Tongue (tissue), 3 donors: ENCODE measurements at places on chromosomes 11 and 22. TPM values are rescaled to one million over a fixed set of nuclear protein-coding genes. Genes with fewer than 3 reads are reported as not detected.

DNA sequence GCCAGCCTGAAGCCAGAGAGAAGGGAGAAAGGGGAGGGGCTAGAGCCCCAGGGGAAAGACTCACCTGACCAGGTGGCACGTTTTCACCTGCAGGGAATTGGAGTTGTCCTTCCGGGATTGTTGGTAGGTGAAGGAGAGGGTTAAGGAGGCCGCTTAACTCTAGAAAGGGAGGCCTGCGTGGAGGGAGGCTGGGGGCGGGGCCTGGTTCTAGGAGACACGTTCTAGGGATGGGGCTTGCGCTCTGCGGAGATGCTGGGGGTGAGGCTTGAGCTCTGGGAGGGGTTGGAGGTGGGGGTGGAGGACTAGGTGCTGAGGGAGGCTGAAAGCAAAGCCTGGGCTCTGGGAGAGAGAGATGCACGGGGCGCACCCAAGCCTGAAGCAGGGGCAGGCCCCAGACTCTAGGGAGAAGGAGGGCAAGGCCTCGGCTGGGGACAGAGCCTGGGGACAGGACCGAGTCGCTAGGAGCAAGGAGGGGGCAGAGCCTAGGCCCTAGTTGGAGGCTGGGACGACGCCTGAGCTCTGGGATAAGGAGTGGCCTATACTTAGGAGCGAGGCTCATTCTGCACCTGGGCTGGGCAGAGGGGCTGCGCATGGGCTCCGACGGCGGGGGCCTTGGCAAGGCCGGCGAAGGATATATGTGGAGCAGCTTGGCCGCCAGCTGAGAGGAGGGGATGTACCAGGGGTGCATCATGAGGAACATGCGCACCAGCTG, 2.4 kb downstream of the RASGRP2 start:
- DNase-seq: no peak

DNA sequence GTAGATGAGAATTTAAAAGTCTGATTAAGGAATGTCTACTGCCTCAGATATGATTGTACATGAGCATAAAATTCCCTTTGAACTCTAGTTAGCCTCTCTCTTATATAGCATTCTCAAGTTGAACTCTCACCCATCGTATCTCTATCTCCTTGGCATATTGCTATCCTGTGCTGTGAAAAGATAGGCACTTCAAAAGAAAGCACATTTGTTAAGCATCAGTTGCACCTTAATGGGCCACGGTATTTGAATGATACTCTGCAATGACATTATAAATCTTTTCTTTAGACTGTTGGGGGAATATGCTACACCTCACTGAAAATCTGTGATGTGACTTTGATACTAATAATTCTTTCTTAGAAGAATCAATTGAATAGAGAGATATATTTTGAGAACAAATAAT, 570.7 kb downstream of the JRKL start:
- DNase-seq: no peak

DNA sequence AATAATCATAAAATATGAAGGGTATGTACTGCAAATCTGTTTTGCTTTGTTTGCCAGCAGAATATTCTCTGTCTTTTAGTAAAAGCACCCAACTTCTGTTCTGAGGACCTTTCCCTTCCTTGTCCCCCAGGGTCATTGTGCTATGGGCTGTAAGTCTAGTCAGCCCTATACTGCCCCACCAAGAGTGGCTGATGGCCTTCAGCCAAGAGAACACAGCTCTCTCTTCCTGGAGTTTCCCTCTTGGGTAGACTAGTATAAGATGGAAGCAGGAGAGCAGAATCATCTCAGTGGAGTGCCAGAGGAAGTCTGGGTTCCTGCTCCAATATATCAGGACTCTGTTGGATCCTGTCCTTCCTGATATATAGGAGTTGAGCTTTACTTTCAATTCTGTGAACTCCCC, 29.0 kb downstream of the MMP13 start:
- DNase-seq: no peak

- DNase-seq: no peak
These were observed 21.8 kb upstream of the SMIM35 start for GRCh38 chr11:118108513-118108912.

FXYD6 gene
- 78.6 TPM for total RNA-seq

KCNK7 gene
- 4.2 TPM for total RNA-seq

DNA sequence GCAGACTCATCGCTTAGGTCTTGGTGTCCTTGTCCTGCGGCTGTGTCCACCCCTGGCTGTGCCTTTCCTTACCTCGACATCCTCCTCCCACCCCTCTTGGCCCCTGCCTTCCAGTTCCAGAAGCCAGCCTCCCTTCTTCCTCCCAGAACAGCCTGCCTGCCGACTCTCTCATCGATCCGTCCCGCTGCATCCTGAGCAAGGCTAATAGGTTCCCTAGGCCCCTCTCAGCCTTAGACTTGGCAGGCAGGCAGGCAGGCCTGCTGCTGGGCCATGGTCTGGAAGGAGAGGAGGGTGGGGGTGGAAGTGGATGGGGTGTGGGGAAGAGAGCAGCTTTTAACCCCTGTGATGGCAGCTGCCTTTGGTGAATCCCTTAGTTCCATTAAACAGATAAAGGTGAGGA, 196.7 kb upstream of the TBCEL start:
- peak; percentile 14 for DNase-seq

- no peak for DNase-seq
These were observed 61.8 kb downstream of the ANO1 start for GRCh38 chr11:70139785-70140410.

DNA sequence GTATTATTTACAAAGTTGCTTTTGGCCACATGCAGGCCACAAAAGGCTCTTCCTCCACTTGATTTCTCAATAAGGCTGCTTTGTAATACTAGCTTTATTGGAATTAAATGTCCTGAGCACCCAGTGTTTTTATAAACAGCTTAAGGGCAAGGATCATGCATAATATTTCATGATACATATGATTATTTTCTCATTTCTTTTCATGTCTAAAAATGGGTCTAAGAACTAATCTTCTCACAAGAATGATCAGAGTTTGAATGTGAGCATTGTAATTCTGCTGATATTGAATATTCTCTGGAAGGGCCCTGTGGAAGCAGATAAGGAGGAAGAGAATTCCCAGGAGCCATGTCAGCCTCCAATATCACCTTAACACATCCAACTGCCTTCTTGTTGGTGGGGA, at the start of gene OR52K2:
Gene OR52K2 (plus strand): TSS at position 301 of the 400 bp plus-strand sequence. CDS start 45 bp downstream, at position 346.
- DNase-seq: no peak

DNA sequence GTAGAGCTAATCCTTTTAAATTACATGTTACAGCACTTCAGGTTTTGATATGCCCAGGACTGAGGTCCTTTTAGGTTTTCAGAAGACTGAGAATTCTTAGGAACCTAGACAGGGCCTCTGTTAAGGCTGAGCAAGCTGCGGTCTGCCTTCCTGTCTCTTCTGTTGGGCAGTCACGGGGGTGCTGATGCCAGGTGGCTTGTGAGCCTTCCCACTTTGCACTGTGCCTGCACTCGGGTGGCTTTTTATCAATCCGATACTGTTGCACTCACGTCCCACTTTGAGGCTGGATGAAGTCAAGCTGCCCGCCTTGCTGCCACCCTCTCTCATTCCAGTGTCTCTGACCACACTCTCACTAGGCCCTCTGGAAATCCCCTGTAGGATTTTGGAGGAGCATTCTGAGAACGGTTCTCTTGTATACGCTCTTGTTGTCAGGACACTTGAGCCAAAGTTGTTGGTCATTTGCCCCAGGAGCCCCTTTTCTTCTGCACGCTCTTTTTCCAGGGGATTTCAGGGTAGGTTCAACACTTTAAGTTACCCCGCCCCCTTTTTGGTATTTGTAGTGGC, 141.8 kb downstream of the TEAD1 start:
- DNase-seq: no peak

DNA sequence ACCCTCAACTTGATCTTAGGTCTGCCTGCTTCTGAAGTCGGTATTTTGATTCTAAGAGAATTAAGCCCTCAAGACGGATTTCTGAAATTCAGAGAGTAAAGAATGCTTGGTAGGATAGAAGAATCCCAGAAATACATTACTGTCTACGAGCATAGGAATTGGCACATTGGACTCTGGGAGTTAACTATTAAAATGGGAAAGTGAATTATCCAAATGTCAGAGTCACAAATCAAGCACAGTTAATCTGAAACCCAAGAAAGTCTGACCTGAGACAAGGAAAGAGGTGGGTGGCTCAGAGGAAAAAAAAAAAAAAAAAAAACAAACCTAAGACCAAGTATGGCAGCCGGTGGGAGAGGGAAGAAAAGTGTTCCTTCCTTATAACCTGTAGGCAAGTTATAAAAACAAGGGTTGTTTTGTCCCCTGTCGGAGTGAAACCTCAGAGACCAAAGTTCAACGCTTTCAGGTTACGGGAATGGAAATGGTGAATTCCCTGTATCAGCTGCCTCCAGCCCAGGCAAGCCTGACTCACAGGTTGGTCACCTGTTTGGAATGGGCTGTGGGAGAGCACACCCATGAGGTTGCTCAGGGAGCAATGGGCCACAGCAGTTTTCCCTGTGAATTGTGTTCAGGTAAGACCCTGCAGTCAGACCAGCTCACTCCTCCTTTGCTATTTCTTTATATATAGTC, 139.0 kb downstream of the ETS1 start:
- DNase-seq: no peak

SLC22A6 gene
- total RNA-seq: not detected

DNA sequence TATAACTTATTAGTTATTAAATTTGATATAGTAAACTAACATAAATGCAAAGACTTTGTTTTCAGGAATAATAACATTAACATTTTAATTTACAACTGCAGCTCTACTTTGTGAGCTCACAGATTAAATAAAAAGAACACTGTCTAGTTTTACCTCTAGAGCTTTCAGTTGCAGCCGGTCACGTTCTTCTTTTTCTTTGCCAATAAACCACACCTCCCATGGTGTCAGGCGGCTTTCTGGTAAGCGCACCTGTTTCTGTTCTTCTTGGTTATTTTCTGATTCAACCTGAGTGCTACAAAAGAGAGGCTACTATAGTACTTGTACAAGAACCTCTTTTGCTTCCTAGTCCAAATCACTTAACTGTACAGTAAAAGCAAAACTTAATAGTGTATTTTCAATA, 5.8 kb downstream of the CCDC34 start:
- peak; percentile 71 for DNase-seq

COPB1 gene
- total RNA-seq: 173 TPM

DNA sequence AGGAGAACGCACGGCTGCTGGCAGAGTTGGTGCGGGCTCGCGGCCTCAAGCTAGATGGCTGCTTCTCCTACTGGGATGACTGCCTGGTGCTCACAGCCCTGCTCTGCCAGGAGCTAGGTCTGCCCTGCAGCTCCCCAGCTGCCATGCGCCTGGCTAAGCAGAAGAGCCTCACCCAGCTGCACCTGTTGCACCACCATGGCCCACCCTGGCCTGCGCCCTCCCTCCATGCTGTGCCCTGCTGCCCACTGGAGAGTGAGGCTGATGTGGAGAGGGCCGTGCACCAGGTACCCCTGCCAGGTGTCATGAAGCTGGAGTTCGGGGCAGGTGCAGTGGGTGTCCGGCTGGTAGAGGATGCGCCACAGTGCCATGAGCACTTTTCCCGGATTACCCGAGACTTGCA, 4.8 kb upstream of the RPS6KB2 start:
- no peak for DNase-seq

GRCh38 chr11:27392278-27393114, 29.5 kb upstream of the CCDC34 start:
- DNase-seq: peak; percentile 18

DNA sequence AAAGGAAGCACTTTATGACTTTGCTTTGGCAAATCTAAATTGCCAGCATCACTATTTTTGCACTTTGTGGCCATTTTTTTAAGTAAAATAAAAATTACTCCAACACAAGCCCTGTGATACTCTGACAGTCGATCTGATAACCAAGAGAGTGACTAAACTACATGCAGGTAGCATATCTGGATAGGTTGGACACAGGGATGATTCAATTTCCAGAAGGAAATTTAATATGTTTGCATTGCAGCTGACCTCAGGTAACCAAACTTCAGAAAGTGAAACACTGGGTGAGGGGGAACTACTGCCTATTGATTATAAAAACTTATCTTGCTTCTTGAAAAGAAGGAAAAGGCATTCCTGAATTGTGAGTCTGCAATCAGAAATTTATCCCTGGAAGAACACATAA, 13.9 kb downstream of the OR5B3 start:
- DNase-seq: no peak

DNA sequence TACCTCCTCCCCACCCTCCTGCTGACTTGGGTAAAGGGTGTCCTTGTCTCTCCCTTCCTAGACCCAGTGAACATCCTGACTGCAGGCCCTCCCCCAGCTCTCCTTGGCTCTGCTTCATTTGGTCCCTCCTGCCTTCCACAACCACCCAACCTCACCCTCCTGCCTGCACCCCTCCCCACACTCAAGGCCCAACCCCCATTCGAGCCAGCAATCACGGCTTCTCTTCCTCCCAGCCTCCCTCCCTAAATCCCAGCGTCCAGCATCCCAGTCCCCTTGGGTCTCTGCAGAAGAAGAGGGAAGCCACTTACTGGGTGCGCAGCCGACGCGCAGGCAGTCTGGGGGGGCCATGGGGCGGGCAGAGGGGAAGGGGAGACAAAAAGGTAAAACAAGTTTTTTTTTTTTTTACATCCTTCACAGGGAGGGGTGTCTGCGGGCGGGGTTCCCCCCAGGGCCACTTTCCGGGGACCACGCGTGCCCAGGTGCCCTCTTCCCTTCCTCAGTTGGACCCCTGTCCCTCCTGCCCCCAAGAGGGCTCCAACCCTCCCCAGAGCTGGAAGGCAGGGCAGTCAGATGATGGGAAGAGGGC, 62.5 kb downstream of the SLC22A12 start:
- no peak for DNase-seq

PGA5 gene
- not detected for total RNA-seq

DNA sequence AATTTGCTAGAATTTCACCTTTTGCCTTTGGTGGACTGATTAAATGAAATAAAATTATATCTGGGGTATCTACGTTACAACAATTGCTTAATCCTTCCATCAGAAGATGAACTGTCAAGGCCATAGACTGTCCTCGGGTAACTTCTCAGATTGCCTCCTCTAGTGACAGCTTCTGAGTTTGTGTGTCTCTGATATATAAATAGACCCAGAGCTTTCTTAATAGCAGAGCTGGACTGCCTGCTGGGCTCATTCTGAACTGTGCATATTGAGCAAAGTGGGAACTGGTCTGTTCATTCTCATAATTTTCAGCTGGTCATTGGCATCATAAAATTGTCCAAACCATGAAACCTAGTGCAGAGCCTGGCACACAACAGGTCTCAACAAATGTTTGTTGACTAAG, 99.1 kb upstream of the GRAMD1B start:
- peak; percentile 22 for DNase-seq

DNA sequence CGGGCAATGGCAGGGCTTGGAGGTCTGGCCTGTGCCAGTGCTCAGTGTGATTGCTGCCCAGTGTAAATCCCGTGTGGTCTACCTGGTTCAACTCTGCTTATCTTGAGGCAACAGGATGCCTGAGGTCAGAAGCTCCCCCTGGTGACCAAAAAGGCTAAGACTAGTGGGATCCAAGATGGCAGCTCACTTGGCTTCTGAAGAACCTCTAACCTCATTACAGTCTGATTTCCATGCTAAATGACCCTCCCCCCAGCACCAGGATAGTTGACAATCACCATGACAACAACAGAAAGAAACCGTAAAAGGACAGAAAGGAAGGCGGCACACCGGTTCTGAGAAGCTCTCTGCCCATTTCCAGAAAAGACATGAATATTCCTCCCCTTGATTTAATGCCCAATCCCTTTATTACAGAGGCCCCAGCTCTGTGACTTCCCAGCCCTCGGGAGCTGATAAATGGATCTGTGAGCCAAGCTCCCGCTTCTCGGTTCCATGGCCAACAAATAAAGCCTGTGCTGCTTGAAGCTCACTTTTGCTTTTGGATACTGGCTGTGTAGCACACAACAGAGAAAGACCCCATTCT, 398.4 kb downstream of the CTTN start:
- DNase-seq: no peak
